ENCODE measurements at places on chromosomes 6 and 20. TPM values are rescaled to one million over a fixed set of nuclear protein-coding genes. Genes with fewer than 3 reads are reported as not detected.

Gene TREML1
- total RNA-seq, result 0.63 TPM

Gene NTSR1
- total RNA-seq, result not detected

Gene SNAI1
- total RNA-seq, result 4.2 TPM

Gene TBXT
- total RNA-seq, result not detected

Gene KCNK5
- total RNA-seq, result 18.1 TPM

Gene SLC22A7
- not detected for total RNA-seq

- no peak overlapping the region for H3K4me3 ChIP-seq
- no peak overlapping the region for H3K27ac ChIP-seq
- H3K27me3 ChIP-seq, result no peaks in the 10 kb centered on the region
- DNase-seq, result no peak
Observed at GRCh38 chr20:32966382-32966781, 37.9 kb downstream of the SUN5 start.

DNA sequence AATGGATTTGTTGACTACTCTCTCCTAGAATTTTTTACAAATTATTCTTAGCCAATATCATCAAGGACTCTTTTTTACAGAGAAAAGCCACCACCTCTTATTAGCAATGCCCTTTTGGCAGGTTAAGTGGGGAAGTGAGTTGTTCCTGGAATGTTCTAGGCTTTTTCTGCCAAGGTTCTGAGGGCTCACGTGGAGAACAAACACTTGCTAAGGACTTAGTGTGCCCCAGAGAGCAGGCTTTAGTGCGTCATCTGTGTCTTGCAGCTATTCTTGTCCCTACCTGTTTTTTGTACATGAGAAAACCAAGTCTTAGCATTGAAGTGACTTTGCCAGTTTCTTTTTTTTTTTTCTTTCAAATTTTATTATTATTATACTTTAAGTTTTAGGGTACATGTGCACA, 33.5 kb downstream of the CFAP61 start:
- DNase-seq, result no peak
- H3K27me3 ChIP-seq, result no peaks in the 10 kb centered on the region
- peaks cover 16% of the 10 kb centered on the region for H3K4me1 ChIP-seq
- H3K27ac ChIP-seq, result no peak overlapping the region
- H3K36me3 ChIP-seq, result no peaks in the 10 kb centered on the region

DNA sequence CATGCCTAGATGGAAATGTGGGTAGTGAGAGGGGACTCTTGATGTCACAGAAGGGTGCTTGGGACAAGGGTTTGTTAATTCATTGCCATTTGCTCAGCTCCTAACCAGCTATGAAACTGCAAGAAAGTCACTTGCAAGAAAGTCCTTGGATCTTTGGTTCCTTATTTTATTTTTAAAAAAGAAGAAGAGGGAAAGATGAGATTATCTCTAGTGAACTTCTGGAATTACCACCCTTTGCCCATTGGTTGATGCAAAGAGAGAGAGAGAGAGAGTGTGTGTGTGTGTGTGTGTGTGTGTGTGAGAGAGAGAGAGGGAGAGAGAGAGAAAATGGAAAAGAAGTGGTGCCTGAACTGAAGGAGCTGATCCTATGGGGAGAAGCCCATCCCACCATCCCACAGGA, 4.6 kb upstream of the SFT2D1 start:
- H3K4me1 ChIP-seq, result peaks cover 8% of the 10 kb centered on the region
- H3K27ac ChIP-seq, result no peak overlapping the region
- no peak for DNase-seq
- H3K27me3 ChIP-seq, result no peaks in the 10 kb centered on the region
- no peak overlapping the region for H3K4me3 ChIP-seq

- peaks cover 48% of the 10 kb centered on the region for H3K36me3 ChIP-seq
- H3K27ac ChIP-seq, result no peak overlapping the region
- no peak overlapping the region for H3K4me3 ChIP-seq
- no peak for DNase-seq
- no peaks in the 10 kb centered on the region for H3K27me3 ChIP-seq
- H3K4me1 ChIP-seq, result no peaks in the 10 kb centered on the region
Observed at GRCh38 chr20:38987777-38988176, 25.6 kb downstream of the DHX35 start.

GRCh38 chr6:56595490-56596122, 47.1 kb downstream of the DST start:
- H3K4me3 ChIP-seq, result no peak overlapping the region
- H3K27ac ChIP-seq, result no peak overlapping the region
- H3K27me3 ChIP-seq, result no peaks in the 10 kb centered on the region
- peak; percentile 44 for DNase-seq
- H3K4me1 ChIP-seq, result no peaks in the 10 kb centered on the region

DNA sequence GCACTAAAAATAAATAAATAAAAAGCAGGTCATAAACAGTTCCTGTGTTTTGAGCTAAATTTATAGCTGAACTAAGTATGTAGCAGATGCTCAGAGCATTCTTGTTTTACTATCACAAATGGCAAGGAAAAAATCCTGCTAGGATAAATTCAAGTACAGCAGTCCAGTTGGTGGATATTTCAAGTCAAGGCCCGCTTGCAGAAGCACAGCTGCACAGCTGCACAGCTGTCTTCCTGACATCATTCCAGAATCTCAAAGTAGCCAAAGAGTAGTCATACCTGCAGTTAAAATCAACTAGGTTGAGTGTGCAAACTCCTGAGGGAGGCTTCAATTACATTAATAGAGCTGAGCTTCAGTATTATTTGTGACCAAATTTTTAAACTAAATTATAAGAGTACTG, 297.7 kb upstream of the MANEA start:
- no peaks in the 10 kb centered on the region for H3K27me3 ChIP-seq
- no peak overlapping the region for H3K4me3 ChIP-seq
- H3K27ac ChIP-seq, result no peak overlapping the region
- H3K36me3 ChIP-seq, result no peaks in the 10 kb centered on the region

DNA sequence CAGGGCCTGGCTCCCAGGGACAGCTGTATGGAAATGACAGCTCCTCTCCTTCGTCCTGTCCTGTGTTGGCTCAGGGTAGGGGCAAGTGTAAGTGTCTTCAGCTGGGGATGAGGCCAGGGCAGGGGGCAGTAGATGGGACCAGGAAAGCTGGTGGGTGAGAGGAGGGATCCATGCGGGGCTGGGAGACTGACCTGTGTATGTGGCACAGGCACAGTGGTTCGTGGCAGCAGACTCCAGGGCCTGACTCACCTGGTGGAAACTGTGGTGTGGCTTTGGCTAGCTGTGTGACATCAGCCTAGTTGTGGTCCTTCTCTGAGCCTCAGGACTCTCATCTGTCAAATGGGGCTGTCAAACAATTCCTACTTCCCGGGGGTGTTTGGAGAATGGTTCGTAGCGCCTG, 13.7 kb upstream of the SCRT2 start:
- H3K36me3 ChIP-seq, result no peaks in the 10 kb centered on the region
- no peak overlapping the region for H3K4me3 ChIP-seq
- no peak overlapping the region for H3K27ac ChIP-seq
- DNase-seq, result no peak
- no peaks in the 10 kb centered on the region for H3K27me3 ChIP-seq
- no peaks in the 10 kb centered on the region for H3K4me1 ChIP-seq

- DNase-seq, result no peak
- H3K36me3 ChIP-seq, result no peaks in the 10 kb centered on the region
- no peak overlapping the region for H3K27ac ChIP-seq
- H3K4me3 ChIP-seq, result no peak overlapping the region
- H3K4me1 ChIP-seq, result no peaks in the 10 kb centered on the region
Observed at GRCh38 chr20:39135885-39136544, 173.9 kb downstream of the DHX35 start.

DNA sequence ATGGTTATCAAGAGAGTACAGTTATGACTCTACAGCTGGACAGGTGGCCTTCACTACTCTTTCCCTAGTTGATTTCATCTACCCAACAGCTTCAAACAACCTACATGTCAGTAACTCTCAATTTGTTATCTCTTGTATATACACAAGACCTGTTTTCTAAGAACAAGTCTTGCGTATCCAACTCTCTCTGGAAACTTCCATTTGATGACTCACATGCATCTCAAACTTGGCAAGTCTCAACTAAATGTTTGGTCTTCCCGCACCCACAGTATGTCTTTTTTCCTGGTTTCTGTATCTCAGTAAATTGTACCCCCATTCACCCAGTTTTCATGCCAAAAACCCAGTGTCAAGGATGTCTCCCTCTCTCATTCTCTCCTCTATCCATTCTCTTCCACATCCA, 97.7 kb downstream of the BTBD9 start:
- H3K36me3 ChIP-seq, result no peaks in the 10 kb centered on the region
- H3K27ac ChIP-seq, result no peak overlapping the region
- no peak for DNase-seq
- H3K4me3 ChIP-seq, result no peak overlapping the region
- no peaks in the 10 kb centered on the region for H3K27me3 ChIP-seq
- no peaks in the 10 kb centered on the region for H3K4me1 ChIP-seq

- peaks cover 100% of the 10 kb centered on the region for H3K27me3 ChIP-seq
Observed at GRCh38 chr20:21101453-21101931, 4.7 kb downstream of the LINC00237 start.

DNA sequence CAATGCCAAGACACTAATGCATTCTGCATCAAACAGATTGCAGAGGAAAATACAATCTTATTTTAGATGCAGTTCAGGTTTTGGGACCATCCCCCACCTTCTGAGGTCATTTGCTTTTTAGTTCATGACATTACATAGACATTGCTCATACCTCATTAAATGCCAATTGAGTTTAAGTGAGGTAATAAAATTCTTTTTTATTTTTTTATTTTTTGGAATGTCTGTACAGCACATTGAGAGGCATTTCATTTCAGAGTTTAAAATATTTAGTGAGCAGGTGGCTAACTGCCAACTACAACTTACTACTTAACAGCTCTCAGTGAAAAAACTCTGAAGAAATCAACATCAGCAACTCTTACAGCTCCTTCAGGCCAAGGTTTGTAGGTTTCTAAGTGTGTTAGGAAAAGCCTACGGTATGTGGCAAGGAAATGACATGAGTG, 482.2 kb upstream of the RNF217 start:
- no peak for DNase-seq
- no peaks in the 10 kb centered on the region for H3K36me3 ChIP-seq
- no peaks in the 10 kb centered on the region for H3K27me3 ChIP-seq
- H3K4me1 ChIP-seq, result no peaks in the 10 kb centered on the region

DNA sequence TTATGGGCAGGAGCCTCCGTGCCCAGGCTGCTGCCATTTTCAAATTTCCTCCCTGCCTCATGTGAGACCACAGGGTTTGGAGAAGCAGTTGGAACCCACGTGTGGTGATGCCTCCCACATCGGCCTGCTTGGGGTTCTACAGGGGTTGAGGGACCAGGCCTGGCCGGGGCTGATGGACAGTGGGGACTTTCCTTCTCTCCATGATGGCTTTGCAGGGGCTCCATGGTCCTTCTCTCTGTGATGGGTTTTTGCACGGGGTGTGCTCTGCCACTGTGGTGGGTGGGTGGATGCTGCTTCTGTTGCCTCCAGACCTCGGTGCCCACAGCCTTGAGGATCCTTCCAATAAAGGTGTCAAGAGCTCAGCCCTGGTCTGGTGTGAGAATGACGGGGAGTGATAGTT, 54.4 kb downstream of the ADNP start:
- no peak for DNase-seq
- no peaks in the 10 kb centered on the region for H3K27me3 ChIP-seq
- H3K4me3 ChIP-seq, result no peak overlapping the region
- no peaks in the 10 kb centered on the region for H3K36me3 ChIP-seq
- no peak overlapping the region for H3K27ac ChIP-seq
- no peaks in the 10 kb centered on the region for H3K4me1 ChIP-seq

GRCh38 chr6:54910431-54910884, 63.9 kb downstream of the FAM83B start:
- peak overlapping the region; percentile 20 for H3K4me3 ChIP-seq
- no peaks in the 10 kb centered on the region for H3K36me3 ChIP-seq
- H3K27me3 ChIP-seq, result no peaks in the 10 kb centered on the region
- DNase-seq, result no peak

- H3K27me3 ChIP-seq, result no peaks in the 10 kb centered on the region
- no peaks in the 10 kb centered on the region for H3K36me3 ChIP-seq
- peaks cover 18% of the 10 kb centered on the region for H3K4me1 ChIP-seq
- no peak overlapping the region for H3K4me3 ChIP-seq
- DNase-seq, result no peak
Observed at GRCh38 chr6:169411296-169411695, 157.7 kb upstream of the THBS2 start.

DNA sequence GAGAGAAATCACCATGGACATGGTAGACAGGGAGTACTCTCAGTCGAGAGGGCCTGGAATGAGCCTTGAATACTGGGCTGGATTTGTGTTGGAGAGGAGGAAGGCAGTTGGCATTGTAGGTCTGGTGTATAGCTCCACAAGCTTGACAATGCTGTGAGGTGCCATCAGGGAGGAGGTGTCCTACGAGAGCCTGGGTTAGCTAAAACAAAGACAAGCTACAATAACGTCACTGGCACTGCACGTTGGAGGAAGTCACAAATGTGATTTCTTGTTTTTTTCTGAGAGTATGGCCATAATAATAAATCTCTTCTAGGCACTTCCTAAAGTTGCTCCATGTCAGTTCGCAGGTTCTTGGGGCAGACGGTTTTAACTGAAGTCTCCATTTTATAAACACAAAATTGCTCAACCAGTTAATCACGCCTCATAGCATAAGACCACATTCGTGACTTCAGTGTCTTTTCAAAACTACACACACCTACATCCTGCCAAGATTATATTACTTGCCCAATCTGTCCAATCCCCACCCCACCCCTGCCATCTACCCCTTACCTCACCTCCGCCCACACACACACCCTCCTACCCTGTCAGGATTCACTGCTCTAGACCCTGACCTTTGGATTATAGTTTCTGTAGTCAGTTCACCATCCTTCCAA, 4.4 kb upstream of the HLA-DMB start:
- H3K4me3 ChIP-seq, result no peak overlapping the region
- H3K4me1 ChIP-seq, result peaks cover 10% of the 10 kb centered on the region
- H3K36me3 ChIP-seq, result no peaks in the 10 kb centered on the region
- H3K27ac ChIP-seq, result peak overlapping the region; percentile 47

DNA sequence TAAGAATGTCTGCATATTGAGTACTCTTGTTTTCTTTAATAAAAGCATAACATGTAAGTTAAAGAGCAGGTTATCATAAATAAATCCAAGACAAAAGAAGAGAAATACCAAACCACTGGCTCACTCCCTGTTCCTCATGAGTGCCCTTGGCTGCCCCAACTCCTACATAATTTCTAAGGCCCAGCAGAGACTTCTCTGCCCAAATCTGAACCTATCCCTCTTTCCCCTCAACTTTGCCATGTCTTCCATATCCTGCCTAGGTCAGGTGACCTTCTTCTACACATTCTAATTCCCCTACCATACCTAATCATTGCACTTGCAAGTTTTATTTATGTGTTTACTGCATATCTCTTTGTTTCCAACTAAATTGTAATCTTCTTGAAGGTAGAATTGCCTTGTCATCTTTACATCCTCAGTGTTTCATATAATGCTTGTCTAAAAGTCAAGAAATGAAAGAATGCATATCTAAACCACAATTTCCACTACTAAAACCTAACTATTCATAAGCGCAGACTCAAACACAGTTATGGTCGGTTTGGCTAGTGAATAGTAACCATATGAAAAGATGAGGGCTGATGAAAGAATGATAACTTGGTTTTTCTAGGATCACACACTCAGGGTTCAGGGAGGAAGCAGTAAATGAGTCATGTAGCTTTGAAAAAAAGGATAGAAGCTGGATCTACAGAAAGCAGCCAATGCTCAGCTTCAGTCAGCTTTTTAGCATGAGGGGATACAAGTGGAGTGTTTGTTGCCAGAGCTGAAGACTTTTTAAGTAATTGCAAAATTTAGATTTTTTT, 53.3 kb upstream of the EYA4 start:
- H3K27me3 ChIP-seq, result no peaks in the 10 kb centered on the region
- H3K4me3 ChIP-seq, result no peak overlapping the region
- H3K4me1 ChIP-seq, result no peaks in the 10 kb centered on the region
- no peak overlapping the region for H3K27ac ChIP-seq
- no peak for DNase-seq

GRCh38 chr6:69265090-69265489, 531.7 kb downstream of the LMBRD1 start:
- DNase-seq, result no peak
- H3K4me3 ChIP-seq, result no peak overlapping the region
- no peaks in the 10 kb centered on the region for H3K36me3 ChIP-seq
- no peaks in the 10 kb centered on the region for H3K27me3 ChIP-seq
- no peaks in the 10 kb centered on the region for H3K4me1 ChIP-seq

All from tibial nerve (tissue), 4 donors.